NCI-H1436 treated with DMSO at 0.1 percent for 48 hours (cell line): ENCODE measurements at places on chromosomes 13 and 19.

DNA sequence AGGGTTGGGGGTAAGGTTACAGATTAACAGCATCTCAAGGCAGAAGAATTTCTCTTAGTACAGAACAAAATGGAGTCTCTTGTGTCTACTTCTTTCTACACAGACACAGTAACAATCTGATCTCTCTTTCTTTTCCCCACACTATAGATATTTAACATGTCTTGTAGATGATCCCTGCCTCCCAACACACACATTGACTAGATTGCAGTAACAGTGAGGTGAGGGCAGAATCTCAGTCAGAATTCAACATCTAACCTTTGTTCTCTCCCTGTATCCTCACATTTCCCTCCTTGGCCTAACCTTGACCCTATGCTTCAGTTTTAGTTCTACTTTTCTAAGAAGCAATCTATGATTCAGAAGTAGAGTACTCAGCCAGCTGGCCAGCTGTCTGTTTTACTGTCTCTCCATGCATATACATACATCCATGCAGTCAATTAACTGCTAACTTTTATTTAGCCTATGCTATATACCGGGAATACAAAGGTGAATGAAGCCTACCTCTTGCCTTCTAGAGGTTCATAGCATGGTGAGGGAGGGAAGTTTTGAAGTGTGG is 18.1 kb downstream of the DNAJC15 start:
- DNase-seq, result no peak

- DNase-seq, result no peak
Observed at GRCh38 chr13:28575200-28575599, 80.3 kb upstream of the FLT1 start.

GRCh38 chr19:18778076-18778389 is 13.1 kb downstream of the COMP start:
- no peak for DNase-seq

GRCh38 chr13:109599901-109600657 is 186.3 kb downstream of the IRS2 start:
- no peak for DNase-seq

GRCh38 chr19:58382997-58383603 is 2.3 kb upstream of the ZNF837 start:
- DNase-seq, result no peak

GRCh38 chr19:33821871-33822270 is 25.2 kb downstream of the KCTD15 start:
- no peak for DNase-seq

GRCh38 chr13:41026788-41027187 is 7.7 kb upstream of the ELF1 start:
- no peak for DNase-seq

- DNase-seq, result no peak
Observed at GRCh38 chr13:110652764-110653163, 37.4 kb downstream of the NAXD start.

GRCh38 chr19:8610041-8610935 is at the start of gene ADAMTS10:
Gene ADAMTS10, minus strand, starts transcription at chr19:8610715. Its CDS starts 5,005 bp downstream, at chr19:8605710.
- no peak for DNase-seq

- no peak for DNase-seq
Observed at GRCh38 chr19:54955376-54955775, 8.0 kb upstream of the NLRP7 start.

GRCh38 chr19:54179921-54180461 is 7.0 kb upstream of the TMC4 start:
- no peak for DNase-seq

DNA sequence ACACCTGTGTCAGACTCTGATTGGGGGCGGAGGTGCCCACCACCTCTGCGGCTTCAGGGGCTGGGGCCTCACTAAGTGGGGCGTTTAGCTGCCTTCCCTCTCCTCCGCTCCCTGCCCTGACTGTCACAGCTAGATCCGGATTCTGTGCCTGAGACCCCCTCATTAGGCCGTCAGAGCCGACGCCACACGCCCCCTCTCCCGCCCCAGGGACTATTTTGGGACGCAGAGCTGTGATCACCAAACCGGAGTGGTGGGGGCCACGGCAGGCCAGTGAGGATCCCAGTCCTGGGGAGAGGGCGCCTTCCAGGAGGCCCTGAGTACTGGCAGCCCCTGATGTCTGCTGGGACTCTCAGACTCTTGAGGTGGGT is 762 bp downstream of the KANK3 start:
- DNase-seq, result no peak

DNA sequence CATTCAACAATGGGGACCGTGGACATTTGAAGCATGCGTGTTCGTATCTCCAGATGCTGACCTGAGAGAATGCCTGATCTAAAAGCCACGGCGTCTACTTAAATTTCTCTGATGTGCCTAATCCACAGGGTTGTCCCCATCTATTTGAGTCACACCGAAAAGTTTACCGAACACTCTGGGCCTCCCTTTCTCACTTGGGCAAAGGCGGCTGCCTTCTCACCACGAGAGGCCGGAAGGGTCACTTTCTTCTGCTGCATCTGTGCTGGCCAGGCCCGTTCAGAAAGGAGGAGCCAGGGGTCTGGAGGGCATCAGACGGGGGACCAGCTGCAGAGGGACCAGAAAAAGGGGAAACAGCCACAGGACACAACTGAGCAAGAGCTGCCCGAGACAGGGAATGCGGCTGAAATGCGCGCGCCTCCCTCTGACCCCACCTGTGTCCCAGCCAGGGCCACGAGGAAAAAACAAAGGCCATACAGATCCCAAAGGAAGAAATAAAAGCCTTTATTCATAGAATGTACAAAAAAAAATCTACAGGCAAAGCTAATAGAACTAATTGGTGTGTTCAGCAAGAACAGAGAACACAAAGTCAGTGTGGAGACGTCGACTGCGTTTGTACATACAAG is 71.3 kb upstream of the C13orf46 start:
- DNase-seq, result no peak

GRCh38 chr19:9937001-9937411 is 691 bp upstream of the OLFM2 start:
- no peak for DNase-seq

- peak; percentile 86 for DNase-seq
Observed at GRCh38 chr13:112248862-112249592, 127.1 kb upstream of the SPACA7 start.

DNA sequence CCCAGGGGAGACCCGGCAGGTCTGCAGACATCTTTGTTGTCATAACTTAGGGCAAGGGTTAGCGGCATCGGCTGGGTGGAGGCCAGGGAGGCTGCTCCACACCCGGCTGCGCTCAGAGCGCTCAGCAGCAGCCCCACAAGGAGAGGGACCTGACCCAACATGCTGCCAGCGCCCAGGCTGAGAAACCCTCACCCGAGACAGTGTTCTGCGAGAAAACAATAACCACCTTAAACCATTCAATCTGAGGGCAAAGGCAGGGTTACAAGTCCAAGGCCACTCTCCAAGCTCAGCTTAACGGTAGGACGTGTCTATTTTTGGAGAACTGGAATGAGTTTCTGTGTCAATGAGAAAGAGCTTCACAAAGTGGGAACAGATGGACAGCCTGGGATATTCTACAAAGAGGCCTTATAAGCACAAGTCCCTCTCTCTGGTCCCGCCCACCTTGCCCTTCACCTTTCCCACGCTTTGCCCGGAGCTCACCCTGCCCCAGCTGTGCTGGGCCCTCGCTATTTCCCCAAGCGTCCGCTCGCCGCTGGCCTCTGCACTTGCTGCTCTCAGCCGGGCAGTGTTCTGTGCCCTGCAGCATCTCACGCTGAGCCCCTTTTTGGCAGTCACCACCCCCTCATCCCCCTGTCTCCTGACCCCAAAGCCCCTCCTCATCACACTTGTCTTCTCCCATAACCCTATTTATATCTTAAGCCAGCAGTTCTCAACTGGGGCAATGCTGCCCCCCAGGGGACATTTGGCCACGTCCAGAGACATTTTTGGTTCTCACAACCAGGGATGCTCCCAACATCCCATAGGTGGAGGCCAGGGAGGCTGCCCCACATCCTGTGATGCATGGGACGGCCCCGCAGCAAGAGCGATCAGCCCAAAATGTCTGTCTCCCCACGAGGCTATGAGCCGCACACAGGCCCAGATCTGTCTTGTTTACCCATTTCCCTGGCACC is 17.6 kb downstream of the PPP1R12C start:
- DNase-seq, result no peak

DNA sequence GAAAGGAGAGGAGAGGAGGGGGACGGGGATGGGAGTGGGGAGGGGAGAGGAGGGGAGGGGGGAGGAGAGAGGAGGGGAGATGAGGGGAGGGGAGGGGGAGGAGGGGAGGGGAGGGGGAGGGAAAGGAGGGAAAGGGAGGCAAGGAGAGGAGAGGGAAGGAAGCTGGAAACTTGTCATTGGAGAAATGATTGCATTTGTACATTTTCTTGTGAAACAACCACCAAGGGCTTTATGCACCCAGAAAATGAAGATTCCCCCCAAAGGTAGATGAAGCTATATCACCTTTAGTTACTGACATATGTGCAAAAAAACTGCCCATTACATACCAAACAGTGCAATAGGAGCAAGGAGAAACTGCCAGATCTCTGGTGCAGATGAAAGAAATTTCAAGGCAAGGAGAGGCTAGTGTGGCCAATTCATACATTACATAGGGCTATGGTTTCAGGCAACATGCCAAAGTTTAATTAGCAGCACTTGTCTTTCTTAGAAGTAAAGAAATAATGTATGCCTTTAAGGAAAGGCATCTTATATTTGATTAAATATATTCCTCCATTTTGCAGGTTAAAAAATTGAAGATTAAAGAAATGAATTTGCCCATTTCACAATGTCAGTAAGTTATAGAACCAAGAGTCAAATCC is 49.5 kb upstream of the STK24 start:
- DNase-seq, result no peak

GRCh38 chr19:8050274-8051096 is 2.1 kb upstream of the CCL25 start:
- peak; percentile 88 for DNase-seq

GRCh38 chr13:109787135-109787954 is 962 bp upstream of the IRS2 start:
- DNase-seq, result no peak

- no peak for DNase-seq
Observed at GRCh38 chr19:51094696-51095279, 12.1 kb upstream of the KLK14 start.

GRCh38 chr19:39086386-39086785 is 2.2 kb downstream of the ACP7 start:
- no peak for DNase-seq

DNA sequence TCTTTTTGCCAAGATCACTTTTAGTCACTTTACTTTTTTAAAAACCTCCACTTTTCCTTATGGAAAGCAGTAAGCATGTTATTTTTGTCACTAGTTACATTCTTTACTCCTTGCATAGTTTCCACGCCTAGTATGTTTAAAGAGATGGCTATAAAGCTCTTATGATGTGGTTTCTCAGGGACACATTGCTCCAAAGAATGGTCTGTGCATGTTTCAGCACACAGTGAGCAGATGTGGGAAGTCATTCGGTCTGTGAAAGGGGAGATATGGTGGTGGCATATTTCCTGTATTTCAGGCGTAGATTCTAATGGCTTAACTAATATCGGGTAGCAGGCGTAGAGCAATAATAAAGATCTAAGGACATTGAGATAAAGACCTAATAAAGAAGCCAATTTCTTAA is 180.7 kb downstream of the SLITRK6 start:
- no peak for DNase-seq

DNA sequence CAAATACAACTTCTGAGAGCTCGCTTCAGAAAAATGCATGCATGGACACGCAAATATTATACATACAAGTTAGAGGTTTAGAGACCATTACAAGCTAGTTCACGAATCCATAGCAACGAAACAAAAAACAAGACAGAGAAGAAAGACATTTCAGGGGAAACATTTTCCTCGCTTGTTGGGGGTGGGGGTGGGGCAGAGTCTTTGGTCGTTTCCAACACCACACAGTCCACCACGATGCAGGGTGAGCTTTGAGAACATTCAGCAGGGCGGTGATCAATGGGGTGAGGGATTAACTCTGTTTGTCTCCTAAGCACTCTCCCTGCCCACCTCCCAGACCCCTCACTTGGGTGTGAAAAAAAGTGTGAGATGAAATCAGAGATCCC is 651 bp downstream of the OXGR1 start:
- DNase-seq, result no peak

DNA sequence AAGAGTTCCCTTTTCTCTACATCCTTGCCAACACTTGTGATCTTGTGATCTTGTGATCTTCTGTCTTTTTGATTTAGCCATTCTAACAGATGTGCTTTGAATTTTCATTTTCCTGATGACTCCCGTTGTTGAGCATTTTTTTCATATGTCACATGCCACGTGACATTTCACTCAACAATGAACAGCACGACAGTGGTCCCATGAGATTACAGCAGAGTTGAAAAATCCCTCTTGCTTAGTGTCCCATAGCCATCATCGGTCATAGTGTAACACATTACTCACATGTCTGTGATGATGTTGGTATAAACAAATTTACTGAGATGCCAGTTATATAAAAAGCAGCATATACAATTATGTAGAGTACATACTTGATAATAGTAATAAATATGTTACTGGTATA is 256.1 kb upstream of the OBI1 start:
- DNase-seq, result no peak

DNA sequence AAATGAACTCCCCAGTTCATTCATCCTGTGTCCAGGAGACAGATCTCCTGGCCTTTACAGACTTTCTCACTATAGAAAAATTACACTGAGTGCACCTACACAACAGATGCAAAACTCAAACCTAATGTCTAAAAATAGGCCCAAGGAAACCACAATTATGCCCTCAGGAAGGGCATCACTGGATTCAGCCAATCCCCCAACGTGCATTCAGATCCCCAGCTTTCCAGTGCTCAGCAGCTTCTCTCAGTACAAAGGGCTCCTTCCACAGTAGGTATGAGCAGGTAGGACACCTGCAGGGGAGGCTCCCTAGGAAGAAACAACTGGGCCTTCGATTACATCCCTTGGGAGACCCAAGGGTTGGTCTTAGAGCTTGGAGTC is 2.1 kb downstream of the ZNF709 start:
- no peak for DNase-seq

GRCh38 chr13:36217456-36217855 is 3.1 kb upstream of the SOHLH2 start:
- no peak for DNase-seq

GRCh38 chr19:737591-738093 is 13.3 kb upstream of the MISP start:
- DNase-seq, result no peak

GRCh38 chr13:97528518-97528917 is 94.5 kb downstream of the RAP2A start:
- DNase-seq, result no peak

GRCh38 chr19:1076046-1076386 is 9.0 kb downstream of the ARHGAP45 start:
- no peak for DNase-seq

DNA sequence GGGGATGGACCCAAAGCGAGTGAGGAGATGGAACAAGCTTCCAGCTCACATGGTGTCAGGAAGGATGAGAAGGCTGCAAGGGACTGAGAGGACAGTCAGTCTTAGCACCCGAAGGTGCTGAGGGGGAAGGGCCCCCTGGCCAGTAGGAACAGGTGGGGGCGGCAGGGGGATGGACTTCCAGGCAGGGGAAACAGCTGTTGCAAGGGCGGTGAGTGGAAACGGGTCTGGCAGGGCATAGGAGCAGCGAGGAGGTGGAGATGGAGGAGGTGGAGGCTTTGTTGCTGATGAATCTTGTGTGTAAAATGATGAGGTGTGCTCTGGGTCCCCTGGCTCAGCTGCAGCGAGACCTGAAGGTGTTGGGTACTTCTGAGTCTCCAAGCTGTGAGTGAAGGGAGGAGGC is 1.2 kb downstream of the MAP1S start:
- no peak for DNase-seq

- no peak for DNase-seq
Observed at GRCh38 chr19:57709616-57710015, 612 bp upstream of the ZNF154 start.

GRCh38 chr19:16074488-16075365 is 1.6 kb upstream of the TPM4 start:
- no peak for DNase-seq

GRCh38 chr13:94178625-94179244 is 300.7 kb downstream of the DCT start:
- DNase-seq, result no peak

- DNase-seq, result peak; percentile 4
Observed at GRCh38 chr13:104831831-104832230, 1703.6 kb downstream of the EFNB2 start.
